ENCODE measurements at places on chromosomes 6 and 20.

- H3K27ac ChIP-seq = no peak overlapping the region
- H3K4me1 ChIP-seq = no peaks in the 10 kb centered on the region
- peaks cover 12% of the 10 kb centered on the region for H3K27me3 ChIP-seq
Observed at GRCh38 chr6:53139841-53140413, 8.7 kb downstream of the GCM1 start.

DNA sequence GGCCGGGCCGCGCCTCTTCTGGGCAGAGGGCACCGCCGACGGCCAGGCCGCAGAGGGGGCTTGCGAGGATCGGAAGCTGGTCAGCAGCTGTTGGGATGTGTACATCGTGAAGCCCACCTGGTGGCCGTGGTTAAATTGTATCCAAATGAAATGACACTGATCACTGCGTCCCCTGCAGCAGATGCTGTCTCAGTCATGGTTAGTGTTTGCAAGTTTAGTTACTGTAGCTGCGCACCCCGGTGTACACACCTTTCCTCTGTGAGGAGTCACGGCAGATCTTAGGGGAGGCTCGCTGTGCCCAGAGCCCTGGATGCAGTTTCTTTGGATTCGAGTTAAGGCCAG lies 653 bp downstream of the NAA20 start:
- H3K36me3 ChIP-seq = peaks cover 26% of the 10 kb centered on the region
- peaks cover 38% of the 10 kb centered on the region for H3K4me1 ChIP-seq
- H3K4me3 ChIP-seq = peak overlapping the region; percentile 89

DNA sequence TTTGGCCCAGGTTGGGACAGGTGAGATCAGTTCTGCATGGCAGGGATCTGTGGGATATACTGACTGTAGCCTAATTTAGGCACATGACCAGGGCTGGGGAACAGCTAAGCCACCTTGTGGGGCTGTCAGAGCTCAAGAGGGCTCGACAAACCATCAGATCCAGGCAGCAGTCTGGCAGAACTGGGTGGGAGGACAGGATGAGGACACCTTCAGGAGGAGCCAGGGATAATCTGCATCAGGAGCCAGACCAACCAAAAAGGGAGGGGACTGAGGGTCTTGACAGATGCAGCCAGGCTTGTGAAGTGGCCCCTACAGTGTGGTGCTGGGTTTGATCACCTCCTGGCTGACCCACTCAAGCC lies 123.4 kb downstream of the MAFB start:
- no peaks in the 10 kb centered on the region for H3K27me3 ChIP-seq
- no peaks in the 10 kb centered on the region for H3K36me3 ChIP-seq
- no peak overlapping the region for H3K27ac ChIP-seq
- no peak overlapping the region for H3K4me3 ChIP-seq

DNA sequence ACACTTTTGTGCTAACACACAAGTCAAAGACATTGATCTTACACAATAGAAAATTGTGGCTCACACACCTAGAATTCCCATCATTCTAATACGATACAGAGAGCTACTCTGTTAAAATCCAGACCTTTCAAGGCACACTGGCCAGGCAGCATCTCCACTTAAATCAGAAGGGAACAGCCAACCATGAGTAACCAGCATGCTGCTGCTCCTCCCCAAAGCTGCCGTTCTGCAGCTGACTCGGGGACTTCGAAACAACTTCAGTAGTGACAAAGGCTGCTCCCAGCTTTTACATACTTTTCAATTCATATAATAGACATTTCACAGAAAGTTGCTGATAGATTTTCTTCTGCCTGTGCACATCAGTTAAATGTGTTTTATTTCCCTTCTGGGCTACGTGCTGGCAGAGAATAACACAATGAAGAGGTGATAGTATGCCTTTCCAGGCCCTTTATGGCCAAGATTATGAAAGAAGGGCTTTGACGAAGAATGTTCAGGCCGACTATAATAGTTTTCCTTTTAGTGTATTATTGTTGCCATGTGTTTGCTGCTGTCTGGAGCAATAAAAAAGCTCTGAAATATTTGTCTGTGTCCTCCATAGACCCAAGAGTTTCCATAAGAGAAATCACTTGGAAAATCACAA lies 159.0 kb downstream of the GMDS start:
- no peak overlapping the region for H3K4me3 ChIP-seq
- no peak for DNase-seq
- peaks cover 17% of the 10 kb centered on the region for H3K4me1 ChIP-seq

DNA sequence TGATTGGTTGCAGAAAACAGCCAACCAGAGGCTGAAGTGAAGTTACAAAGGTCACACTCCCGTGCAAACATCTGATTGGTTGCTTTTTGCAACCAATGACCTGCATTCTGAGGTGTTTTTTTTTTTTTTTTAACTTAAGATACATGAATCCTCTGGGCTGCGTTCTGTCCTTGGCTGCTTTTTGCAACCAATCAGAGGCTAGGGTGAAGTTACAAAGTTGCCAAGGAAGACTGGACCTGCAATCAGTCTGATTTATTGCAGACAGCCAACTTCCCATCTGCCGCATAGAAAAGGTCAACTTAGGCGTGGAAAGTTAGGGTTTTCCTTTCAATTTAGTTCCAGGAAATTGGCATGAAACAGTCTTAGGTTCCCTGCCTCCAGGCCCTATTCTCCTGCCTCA lies 292.9 kb downstream of the PLCB1 start:
- peaks cover 3% of the 10 kb centered on the region for H3K27me3 ChIP-seq
- H3K27ac ChIP-seq = no peak overlapping the region
- H3K36me3 ChIP-seq = no peaks in the 10 kb centered on the region

DNA sequence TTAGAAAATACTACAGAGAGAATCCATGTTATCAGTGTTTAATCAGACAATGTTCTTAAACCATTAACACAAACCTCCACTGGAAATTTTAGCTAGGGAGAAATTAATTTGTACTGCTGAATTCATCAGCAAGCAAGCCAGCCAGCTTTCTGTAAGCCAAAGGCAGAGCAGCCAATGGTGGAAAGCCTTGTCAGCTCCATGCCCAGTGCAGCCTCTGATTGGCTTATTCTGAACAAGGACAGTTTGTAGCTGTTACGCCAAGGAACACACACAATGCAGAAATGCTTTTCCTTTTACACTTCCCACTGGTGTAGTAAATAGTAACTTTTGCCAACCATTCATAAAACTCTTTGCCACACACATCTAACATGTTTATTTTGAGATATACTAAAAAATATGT lies 265.0 kb downstream of the TENT5A start:
- no peak for DNase-seq
- no peaks in the 10 kb centered on the region for H3K4me1 ChIP-seq
- H3K27me3 ChIP-seq = no peaks in the 10 kb centered on the region
- no peaks in the 10 kb centered on the region for H3K36me3 ChIP-seq
- H3K27ac ChIP-seq = no peak overlapping the region

- DNase-seq = no peak
- no peaks in the 10 kb centered on the region for H3K36me3 ChIP-seq
- H3K27me3 ChIP-seq = peaks cover 21% of the 10 kb centered on the region
- no peak overlapping the region for H3K27ac ChIP-seq
Observed at GRCh38 chr6:119727504-119728219, 378.1 kb upstream of the MAN1A1 start.

GRCh38 chr6:79635232-79635543 lies 4.1 kb downstream of the SH3BGRL2 start:
- H3K4me1 ChIP-seq = peaks cover 8% of the 10 kb centered on the region
- H3K4me3 ChIP-seq = no peak overlapping the region
- H3K27me3 ChIP-seq = peaks cover 39% of the 10 kb centered on the region
- no peak for DNase-seq
- H3K27ac ChIP-seq = no peak overlapping the region

DNA sequence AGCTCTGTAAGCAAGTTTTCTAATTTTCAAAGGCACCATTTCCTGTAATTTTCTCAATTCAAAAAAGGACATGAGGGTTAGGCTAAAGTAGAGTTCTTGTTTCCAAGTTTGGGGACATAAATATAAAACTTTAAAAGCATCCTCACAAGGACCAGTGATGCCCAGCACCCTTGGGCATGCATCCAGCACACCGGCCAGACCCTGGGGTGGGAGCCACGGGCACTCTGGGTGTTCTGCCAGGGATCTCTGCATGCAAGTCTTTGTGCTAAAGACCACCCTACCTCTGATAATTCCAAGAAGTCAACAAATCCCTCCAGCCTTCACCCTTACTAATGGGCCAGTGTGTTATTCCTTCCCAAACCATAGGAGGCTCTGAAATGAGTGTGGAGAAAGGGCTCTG lies 46.5 kb downstream of the PLCG1 start:
- H3K4me1 ChIP-seq = peaks cover 3% of the 10 kb centered on the region
- H3K36me3 ChIP-seq = peaks cover 4% of the 10 kb centered on the region
- DNase-seq = no peak
- H3K27ac ChIP-seq = no peak overlapping the region
- H3K4me3 ChIP-seq = no peak overlapping the region

- no peaks in the 10 kb centered on the region for H3K36me3 ChIP-seq
- no peak overlapping the region for H3K4me3 ChIP-seq
- no peaks in the 10 kb centered on the region for H3K4me1 ChIP-seq
- H3K27ac ChIP-seq = no peak overlapping the region
- no peak for DNase-seq
Observed at GRCh38 chr6:84731401-84731800, 33.0 kb downstream of the TBX18 start.

DNA sequence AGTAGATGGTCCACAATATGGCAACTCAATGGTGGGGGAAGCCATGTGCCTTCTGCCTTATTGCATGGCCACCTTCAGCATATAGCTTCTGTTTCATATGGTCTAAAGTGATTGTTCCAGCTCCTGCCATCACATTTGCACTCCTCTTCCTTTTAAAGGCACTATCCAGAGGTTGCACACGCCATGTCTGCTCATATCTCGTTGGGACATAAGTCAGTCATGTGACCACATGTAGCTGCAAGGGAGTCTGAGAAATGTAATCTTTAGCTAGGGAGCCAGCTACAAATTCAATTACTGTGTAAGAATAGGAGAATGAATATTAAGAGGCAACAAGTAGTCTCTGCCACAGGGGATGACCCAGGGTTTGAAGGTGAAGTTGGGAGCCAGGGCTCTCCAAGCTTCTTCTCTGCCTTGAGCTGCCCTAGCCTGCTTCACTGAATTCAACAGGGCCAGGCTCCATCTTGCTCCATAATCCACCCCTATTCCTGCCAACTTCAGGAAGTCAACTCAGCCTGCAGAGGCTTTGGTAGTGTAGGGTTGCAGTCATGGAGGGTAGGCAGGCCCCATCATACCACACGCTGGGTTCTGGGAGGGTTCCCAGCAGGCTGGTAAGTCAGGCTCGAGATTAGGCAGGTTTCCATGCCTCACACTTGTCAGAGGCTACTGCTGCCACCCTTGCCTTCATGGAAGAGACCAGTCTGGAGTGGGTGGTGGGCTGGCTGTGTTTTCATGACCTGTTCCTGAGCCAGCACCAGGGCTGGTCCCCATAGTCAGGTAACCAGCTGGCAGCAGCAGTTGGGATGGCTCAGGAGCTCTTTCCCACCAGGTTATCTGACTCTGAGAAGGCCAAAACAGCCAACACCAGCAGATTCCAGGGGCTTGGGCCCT lies 56.7 kb upstream of the SAYSD1 start:
- no peaks in the 10 kb centered on the region for H3K27me3 ChIP-seq
- peaks cover under 1% of the 10 kb centered on the region for H3K4me1 ChIP-seq
- no peak for DNase-seq
- no peak overlapping the region for H3K27ac ChIP-seq

DNA sequence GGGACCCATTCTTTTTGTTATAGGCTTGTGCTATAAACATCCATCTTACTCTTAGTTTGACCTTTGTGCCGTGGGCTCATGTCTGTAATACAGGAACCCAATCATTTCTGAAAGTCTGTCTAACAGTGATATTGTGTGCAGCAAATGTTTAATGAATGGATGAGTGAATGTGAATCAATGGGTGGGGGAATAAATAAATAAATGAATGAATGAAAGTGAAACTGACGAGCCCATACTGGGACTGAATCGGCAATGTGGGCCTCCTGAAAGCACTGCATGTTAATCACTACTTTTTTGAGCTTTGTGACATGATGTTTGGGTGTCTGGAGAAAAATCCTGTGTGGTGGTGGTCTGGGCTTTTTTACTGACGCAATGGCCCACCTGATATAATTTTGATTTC lies 175.0 kb downstream of the GMPR start:
- H3K36me3 ChIP-seq = peaks cover 33% of the 10 kb centered on the region
- peak overlapping the region; percentile 20 for H3K4me3 ChIP-seq
- H3K27me3 ChIP-seq = no peaks in the 10 kb centered on the region
- peaks cover 40% of the 10 kb centered on the region for H3K4me1 ChIP-seq
- peak overlapping the region; percentile 82 for H3K27ac ChIP-seq
- DNase-seq = no peak

DNA sequence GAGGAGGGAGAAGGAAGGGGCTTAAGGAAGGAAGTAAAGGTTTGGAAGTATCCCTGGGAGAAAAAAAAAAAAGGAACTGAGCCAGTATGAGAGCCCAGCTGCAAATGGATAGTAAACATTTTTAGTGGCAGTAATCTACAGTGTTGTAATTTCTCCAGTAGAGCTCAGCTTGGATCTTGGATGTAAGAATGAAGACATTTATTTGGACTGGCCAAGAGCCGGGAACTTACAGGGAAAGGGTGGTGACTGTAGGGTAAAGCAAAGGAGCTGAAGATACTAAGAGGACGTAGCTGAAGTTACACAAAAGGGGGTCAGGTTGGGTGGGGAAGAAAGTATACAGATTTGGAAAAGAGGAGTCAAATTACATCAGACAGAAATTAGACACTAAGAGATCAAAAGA lies 13.5 kb downstream of the EEF1E1 start:
- no peak for DNase-seq
- no peaks in the 10 kb centered on the region for H3K27me3 ChIP-seq
- peaks cover 14% of the 10 kb centered on the region for H3K4me1 ChIP-seq
- H3K4me3 ChIP-seq = no peak overlapping the region
- no peak overlapping the region for H3K27ac ChIP-seq

DNA sequence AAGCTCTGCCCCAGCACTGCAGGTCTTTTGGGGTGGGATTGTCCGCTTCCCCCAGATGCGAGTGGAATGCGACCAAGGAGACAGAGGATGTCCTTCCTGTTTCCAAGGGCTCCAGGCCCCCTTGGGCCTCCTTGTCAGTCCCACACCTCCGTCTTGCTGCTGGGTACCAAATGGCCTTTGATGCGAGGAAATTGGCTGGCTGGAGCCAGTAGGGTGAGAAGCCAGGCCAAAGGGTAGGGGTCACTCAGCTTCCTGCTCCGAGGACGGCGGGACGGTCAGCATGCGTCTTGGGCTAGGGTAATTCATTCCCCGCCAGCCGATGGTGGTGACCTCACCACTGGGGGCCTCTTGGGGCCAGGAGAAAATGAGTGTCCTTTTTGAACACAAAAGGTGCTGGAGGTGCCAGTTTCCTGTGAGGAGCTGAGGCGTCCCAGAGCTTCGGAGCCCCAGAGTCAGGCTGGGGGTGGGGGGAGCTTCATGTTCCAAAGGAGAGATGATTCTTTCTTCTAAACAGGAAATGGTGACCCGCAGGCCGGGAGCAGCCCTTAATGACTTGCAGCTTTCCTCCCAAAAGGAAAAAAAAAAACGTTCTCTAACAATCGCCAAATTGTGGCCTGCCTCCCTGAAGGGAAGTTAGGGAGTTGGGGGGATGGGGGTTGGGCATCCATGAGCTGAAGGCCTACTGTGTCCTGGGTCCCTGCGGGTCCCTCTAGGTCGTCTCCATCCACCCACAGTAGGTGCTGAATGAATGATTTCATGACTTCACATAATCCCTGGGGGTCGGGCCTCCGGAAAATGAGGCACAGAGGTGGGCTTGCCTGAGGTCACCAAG lies 6.7 kb downstream of the SNAI1 start:
- H3K36me3 ChIP-seq = no peaks in the 10 kb centered on the region
- H3K27me3 ChIP-seq = peaks cover 6% of the 10 kb centered on the region
- H3K4me3 ChIP-seq = no peak overlapping the region
- no peak for DNase-seq
- peaks cover 1% of the 10 kb centered on the region for H3K4me1 ChIP-seq

GRCh38 chr6:158472447-158472846 lies 87.4 kb upstream of the TMEM181 start:
- no peak overlapping the region for H3K27ac ChIP-seq
- H3K4me3 ChIP-seq = no peak overlapping the region
- no peaks in the 10 kb centered on the region for H3K36me3 ChIP-seq
